ENCODE measurements at places on chromosomes 11 and 22. TPM values are rescaled to one million over a fixed set of nuclear protein-coding genes. Genes with fewer than 3 reads are reported as not detected.

Gene INS
- not detected for total RNA-seq

Gene KCNQ1
- total RNA-seq: 0.32 TPM

Gene ZP1
- total RNA-seq: 0.09 TPM

Gene RASGRP2
- 1.1 TPM for total RNA-seq

Gene SLN
- 0.80 TPM for total RNA-seq

Gene MRGPRE
- not detected for total RNA-seq
